Putamen (tissue), 1 donor: ENCODE measurements at places on chromosomes 12 and 14.

DNA sequence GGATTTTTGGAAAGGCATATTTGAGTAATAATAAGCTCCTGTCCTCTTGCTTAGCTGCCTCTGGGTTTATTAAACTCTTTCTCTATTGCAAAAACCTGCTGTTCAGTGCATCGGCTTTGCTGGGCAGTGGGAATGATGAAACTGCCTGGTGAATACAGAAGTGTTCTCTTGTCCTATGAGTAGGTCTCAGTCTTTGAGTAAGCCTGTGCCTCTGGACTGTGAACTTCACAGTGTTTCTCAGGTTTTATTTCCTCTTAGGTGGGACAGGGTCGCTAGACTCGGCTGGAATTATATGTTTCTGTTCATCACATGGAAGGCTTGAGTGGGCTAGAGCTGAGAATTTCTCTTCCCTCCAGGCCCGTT lies 46.4 kb downstream of the CRADD start:
- DNase-seq, result no peak

DNA sequence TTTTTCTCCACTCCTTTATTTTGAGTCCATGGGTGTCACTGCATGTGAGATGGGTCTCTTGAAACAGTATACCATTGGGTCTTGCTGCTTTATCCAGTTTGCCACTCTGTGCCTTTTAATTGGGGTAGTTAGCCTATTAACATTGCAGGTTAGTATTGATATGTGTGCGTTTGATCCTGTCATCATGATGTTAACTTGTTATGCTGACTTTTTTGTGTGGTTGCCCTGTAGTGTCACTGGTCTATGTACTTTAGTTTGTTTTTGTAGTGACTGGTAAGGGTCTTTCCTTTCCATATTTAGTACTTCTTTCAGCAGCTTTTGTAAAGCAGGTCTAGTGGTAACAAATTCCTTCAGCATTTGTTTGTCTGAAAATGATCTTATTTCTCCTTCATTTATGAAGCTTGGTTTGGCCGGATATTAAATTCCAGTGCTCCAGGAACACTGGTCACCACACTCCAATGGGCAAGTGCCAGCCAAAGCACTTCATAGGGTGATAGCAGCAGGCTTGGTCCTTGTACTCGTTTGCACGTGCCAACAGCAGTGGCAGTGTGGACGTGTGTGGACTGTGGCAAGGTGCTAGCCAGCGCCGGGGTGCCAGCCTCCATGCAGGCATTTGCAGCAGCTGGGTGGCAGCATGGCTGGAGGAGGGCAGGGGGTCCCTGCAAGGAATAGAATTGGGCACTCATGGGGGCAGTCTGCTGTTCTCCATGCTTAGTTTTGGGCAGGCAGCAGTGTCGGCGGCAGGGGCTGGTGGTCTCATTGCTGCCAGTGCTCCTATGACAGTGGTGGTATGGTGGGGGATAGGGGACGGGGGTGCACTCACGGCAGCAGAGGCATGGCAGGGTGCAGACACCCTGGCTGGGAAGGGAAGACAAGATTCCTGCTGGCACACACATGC lies 53.5 kb downstream of the FRS2 start:
- DNase-seq, result no peak

DNA sequence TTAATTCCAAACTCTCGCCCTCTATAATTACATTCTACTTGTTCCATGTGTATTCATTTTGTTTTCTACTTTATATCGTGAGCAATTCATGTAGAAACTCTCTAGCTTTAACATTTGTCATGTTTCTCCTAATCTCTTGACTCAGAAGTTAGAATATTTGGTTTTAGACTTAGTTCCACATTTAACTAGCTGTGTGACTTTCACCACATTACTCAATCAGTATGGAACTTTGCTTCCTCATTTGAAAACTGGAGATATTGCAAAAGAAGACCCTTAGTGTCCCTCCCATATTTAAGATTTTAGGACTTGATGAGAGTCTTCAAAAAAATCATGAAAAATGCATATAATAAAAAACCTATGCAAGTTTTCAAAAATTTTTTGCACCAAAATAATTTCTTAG lies 447.5 kb downstream of the GXYLT1 start:
- DNase-seq, result no peak

- no peak for DNase-seq
These were observed 394.7 kb upstream of the NOVA1 start for GRCh38 chr14:26992403-26993115.

DNA sequence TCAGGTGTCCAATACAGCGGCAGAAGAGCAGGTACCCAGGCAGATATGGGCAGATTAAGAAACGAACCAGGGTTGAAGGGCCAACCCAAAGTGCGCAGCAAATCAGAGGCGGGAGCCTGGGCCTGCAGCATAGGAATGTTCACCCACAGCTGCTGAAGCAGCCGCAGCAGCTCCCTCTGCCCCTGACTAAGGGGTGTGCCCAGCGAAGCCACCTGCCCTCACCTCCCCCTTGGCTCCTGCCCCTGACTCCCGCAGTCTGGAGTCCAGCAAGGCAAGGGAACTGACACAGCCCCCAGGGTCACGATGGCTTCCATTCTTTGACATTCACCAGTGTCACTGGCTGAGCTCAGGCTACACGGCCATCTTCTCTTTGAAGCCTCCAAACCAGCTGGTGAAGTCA lies 27.3 kb upstream of the ZFP36L1 start:
- DNase-seq, result no peak

GRCh38 chr12:39372929-39373328 lies 70.0 kb downstream of the KIF21A start:
- DNase-seq, result no peak

DNA sequence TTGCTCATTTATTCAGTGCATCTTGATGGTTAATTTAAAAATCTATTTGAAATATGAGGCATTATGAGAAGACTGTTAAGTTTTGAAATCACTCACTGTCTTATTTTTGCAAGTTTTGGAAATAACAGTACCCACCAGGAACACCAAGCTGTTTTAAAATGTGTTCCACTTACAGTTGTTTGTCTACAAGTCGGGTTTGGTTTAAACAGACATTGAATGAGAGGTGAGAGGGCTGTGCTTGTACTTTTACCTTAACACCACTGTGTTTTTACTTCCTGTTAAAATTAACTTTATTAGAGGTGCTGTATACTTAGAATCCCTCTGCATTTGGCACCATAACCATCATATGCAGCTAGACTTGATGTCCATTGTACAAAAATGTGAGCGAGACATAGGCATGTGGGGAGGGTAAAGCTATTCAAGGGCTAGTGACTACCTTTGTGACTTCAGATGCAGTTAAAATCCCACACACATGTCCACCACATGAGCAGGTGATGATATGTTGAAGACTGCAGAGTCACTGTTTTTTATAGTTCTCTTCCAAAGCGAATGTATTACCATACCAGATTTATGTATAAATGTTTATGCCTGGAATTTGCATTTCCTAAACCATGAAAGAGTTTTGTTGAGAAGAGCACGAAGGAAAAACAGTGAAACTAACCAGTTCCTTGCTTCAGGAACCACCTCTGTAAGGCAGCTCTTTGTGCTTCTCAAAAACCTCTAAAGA lies 12.9 kb downstream of the ELK3 start:
- DNase-seq, result no peak

- no peak for DNase-seq
These were observed 23.6 kb downstream of the PACS2 start for GRCh38 chr14:105337966-105338741.

- DNase-seq, result no peak
These were observed 195.4 kb upstream of the C14orf180 start for GRCh38 chr14:104383996-104384775.

- no peak for DNase-seq
These were observed 18.6 kb upstream of the RERGL start for GRCh38 chr12:18108611-18109010.

- no peak for DNase-seq
These were observed 17.5 kb downstream of the AQP6 start for GRCh38 chr12:49990273-49990672.

GRCh38 chr12:69168828-69169227 lies 70.5 kb upstream of the CPSF6 start:
- DNase-seq, result no peak

DNA sequence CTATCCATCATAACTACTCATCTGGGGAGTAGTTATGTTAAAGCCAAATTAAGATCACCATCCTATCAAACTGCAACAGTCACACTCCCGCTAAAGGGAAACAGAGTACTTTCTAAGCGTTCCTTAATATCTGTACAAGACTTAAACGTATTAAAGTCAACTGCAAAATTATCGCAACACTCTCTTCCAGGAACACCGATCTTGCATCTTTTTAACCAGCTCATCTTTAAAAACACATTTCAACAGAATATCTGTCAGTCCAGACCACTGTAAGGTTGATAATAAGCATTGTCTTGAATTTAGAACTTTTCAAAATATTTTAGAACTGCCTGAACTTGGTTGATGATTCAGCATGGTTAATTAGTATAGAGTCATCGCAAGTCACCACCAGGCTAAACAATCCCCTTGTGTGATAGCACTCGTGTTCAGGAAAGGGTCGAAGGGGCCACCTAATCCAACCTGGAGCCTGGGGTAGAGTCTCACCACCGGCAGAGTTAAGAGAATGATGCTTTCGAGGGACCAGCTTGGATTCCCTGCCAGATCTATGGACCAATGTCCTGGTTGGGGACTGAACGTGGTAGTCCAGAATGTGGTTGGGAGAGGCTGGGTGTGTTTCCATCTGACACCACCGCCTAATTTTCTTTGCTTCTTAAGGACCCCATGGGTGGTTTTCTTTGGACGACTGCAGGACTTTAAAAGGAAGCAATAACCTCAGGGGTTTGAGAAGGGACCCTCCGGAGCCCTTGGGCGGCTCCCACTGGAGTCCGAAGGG lies 890 bp downstream of the SPTLC2 start:
- no peak for DNase-seq

DNA sequence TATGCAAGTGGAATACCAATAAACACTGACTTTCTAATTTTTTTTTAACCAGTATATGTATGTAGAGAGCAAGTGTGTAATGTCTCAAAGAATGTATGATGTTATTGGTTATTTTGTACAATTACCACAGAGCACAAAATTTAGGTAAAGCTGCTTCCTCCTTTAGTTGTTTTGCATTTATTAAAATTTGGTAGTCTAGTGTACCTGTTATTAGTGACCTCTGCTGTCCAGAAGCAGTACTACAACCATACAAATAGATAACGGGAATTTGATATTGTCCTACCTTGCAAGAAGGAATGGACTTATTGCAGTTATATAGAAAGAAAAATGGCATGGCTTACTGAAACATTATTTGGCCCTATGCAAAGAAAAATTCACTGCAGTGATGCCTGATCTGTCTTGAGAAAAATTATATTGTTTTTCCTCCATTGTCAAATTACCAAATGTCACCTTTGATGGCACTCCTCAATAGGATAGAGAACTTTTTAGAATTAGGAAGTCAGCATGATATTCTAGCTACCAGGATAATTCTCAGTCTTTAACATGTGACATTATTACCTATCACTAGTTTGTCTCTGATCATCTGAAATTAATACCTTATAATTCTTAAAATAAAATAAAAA lies 153.9 kb upstream of the RMST start:
- DNase-seq, result peak; percentile 29

DNA sequence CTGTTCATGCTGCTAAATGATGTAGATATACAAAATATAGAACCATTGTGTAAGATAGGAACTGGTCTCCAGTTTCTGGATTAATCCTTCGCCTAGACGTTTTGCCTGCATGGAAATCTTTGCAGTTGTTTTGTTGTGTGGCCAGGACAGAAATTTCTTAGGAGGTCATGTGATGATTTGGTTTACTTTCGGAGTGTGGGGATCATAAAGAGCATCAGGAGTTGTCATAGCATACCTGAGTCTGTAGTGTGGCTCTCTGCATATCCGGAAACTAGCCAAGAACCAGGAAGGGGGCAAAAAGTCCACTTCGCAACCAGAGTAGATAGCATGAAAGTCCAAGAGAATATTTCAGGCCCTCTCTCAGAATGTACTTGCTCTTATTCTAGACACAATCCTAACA lies 3.1 kb downstream of the SAMD4A start:
- DNase-seq, result no peak

GRCh38 chr14:21098892-21099595 lies 589 bp upstream of the ZNF219 start:
- no peak for DNase-seq

- no peak for DNase-seq
These were observed 82.3 kb downstream of the PUS7L start for GRCh38 chr12:43676183-43676813.

DNA sequence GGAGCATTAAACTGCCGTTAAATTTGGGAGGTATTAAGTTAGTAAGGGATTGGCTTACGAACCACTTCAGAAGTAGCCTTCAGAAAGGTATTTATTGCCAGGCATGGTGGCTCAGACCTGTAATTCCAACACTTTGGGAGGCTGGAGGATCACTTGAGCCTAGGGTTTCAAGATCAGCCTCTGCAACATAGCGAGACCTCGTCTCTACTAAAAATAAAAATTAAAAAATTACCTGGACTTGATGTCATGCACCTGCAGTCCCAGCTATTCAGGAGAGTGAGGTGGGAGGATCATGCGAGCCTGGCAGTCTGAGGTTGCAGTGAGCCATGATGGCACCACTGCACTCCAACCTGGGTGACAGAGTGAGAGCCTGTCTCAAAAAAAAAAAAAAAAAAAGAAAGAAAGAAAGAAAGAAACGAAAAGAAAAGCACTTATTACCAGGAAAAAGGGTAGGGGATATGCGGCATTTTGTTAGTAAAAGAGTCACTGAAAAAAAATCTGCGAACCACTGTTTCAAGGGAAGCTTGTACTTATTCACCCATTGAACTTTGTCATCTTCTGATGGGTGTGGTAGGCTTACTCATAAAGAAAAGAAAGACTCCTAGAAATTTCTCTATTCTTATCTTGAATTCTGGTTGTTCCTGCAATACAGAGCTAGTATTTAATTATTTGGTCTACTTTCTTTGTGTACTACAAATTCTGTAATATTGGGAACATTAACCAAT lies 33.6 kb upstream of the PLEKHA5 start:
- DNase-seq, result no peak

- no peak for DNase-seq
These were observed 60.9 kb downstream of the PLXNC1 start for GRCh38 chr12:94209240-94209639.

- DNase-seq, result no peak
These were observed 122.3 kb upstream of the FBXO33 start for GRCh38 chr14:39554576-39554975.

GRCh38 chr14:52741865-52742264 lies 11.9 kb downstream of the STYX start:
- no peak for DNase-seq

GRCh38 chr14:91354221-91354916 lies 63.3 kb downstream of the CCDC88C start:
- DNase-seq, result no peak

DNA sequence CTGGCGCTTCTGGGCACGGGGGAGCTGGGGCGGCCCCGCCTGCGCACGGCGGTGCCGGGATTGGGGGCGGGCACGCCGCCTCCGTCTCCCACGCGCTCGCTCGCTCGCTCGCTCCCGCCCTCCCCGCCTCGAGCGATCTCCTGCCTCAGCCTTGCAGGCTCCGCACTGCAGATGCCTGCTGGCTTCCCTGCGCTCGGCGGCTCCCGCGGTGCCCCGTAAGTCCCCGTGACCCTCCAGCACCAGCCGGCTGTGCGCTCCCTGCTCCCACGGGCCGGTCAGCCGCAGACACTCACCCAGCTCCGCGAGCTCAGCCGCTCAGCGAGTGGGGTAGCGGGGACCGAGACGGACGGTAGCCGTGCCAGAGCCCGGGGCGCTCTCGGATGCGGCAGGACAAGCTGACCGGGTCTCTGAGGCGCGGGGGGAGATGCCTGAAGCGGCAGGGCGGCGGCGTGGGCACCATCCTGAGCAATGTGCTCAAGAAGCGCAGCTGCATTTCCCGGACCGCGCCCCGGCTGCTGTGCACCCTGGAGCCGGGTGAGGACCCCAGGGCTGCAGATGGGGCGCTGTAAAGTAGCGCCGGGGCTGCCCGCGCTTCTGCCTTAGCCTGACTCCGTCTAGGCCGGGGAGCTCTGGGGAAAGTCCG lies at the start of gene TBC1D30:
Gene TBC1D30, plus strand, starts transcription at position 148 of the 643 bp plus-strand sequence. Its CDS starts 233 bp downstream, at position 381.
- DNase-seq, result peak; percentile 62
